ENCODE measurements at places on chromosomes 11 and 22.

- DNase-seq, result no peak
Measured at GRCh38 chr11:74957937-74958629, 9.0 kb downstream of the SPCS2 start.

GRCh38 chr11:21460082-21460481, 732.8 kb upstream of the ANO5 start:
- DNase-seq, result no peak

DNA sequence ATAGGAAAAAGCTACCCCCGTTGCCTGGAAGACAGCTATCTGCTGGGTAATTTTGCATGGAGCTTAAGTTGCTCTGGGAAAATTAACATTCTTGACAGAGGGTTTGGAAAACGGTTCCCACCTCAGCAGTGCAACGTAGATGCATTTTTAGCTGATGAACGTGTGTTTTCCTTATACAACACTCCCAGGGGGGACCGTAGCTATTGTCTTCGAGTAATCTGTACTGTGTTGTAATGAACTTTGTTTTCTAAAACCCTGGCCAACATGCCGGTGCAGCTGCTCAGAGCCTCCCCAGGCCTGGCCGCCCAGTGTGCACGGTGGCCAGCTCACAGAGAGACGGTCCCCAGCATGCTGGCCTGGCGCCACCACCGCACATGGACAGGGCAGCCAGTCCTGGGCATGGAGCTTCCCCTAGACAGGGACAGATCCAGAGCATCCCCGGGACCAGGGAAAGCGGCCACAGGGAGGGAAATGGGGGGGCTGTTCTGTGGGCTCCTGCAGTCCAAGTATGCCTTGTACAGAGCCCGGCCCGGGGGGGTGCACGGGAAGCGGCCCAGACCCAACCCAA, 2.2 kb downstream of the TNNT3 start:
- DNase-seq, result peak; percentile 78

- peak; percentile 33 for DNase-seq
Measured at GRCh38 chr11:76329084-76329648, 51.8 kb downstream of the THAP12 start.

GRCh38 chr11:66204412-66204811, 64.0 kb upstream of the RAB1B start:
- no peak for DNase-seq

GRCh38 chr11:76096552-76096951, 109.8 kb downstream of the WNT11 start:
- DNase-seq, result no peak

GRCh38 chr11:112718483-112718882, 242.7 kb upstream of the NCAM1 start:
- no peak for DNase-seq

DNA sequence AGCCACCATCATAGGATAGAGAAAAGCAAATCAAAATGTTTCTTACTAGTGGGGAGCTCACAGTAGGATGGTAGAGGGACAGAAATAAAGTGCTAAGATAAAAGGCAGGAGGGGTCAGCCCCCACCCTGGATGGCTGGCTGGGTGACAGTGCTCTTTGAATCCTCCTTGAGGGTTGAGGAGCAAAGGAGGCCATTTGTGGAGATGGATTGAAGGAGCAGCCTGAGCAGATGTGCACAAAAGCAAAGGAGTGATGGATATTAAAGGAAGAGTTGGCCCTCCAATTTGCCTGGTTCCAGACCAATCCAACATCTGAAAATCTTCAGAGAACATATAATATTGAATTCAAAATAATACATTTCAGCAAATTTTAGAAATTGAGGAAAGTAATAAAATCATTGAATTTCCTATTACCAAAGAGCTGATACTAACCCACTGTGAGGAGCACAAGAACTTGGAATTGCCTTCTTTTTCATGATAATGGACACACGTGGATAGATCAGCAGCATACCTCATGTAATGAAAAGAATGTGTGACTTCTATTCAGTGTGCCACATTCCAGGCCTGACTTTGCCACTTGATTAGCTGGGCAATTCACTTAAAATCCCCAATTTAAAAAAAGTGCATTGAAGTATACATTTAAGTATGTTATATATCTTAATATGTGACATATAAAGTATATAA, 287.0 kb downstream of the FAT3 start:
- no peak for DNase-seq

GRCh38 chr11:69821511-69822040, 2.4 kb upstream of the FGF3 start:
- DNase-seq, result no peak

DNA sequence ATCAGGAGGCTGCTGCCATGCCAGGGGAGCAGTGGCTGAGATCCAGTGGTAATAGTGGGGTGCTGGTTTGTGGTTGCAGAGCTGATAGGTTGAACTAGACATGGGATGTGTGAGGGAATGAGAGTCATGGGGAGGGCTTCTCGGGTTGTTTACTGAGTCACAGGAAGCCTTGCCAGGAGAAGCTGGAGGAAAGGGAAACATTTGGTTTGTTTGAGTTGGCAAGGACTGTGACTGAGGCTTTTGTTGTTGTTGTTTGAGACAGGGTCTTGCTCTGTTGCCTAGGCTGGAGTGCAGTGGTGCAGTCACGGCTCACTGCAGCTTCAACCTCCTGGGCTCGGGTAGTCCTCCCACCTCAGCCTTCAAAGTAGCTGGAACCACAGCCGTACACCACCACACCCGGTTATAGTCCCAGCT, 49.3 kb downstream of the CABIN1 start:
- peak; percentile 98 for DNase-seq

- DNase-seq, result peak; percentile 49
Measured at GRCh38 chr11:34416766-34417165, 22.0 kb upstream of the CAT start.

DNA sequence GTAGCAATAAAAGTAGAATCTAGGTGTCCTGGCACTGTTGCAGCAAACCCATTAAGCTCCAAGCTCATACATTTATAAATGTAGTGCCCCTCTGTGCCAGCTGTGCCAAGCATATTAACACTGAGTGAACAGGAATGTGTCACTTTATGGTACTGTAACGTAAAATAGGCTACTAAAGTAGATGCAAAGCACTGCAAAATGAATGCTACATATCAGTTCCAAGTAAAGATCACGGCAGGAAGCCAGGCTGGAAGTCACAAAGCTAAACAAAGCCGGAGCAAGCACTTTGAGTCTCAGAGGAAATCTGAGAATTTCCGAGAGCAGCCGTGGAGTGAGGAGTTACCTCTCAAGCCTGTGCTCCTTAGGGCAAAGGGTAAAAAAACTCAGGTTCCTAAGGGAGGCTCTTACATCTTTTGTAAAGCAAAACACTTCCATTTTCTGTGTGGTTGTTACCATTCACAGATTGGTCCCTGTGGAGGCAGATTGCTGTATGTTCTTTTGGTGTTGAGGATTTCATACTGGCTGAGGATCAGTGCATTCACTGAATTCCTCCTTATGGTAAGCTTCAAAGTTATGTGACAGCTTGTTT, 85.7 kb downstream of the WNT11 start:
- no peak for DNase-seq

GRCh38 chr11:96194581-96195374, 148.2 kb downstream of the MAML2 start:
- DNase-seq, result no peak

DNA sequence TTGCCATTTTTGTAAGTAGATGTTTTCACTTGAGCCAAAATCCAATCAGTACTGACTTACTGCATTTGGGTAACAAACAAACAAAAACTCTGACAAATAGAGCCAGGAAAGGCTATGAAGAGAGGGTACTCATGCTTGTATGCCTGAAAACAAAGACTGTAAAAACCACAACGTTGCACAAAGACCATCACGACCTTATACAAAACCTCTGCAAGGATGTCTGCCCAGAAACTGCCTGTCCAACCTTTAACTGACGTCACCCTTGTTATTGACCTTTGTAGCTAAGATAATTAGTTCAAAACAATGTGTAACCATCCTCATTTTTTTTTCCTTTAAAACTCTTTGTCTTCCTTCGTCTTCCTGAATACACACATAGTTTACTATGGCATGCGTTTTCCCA, 804 bp upstream of the CREBZF start:
- DNase-seq, result peak; percentile 44

- DNase-seq, result no peak
Measured at GRCh38 chr11:2798951-2799761, 86.4 kb downstream of the CDKN1C start.

DNA sequence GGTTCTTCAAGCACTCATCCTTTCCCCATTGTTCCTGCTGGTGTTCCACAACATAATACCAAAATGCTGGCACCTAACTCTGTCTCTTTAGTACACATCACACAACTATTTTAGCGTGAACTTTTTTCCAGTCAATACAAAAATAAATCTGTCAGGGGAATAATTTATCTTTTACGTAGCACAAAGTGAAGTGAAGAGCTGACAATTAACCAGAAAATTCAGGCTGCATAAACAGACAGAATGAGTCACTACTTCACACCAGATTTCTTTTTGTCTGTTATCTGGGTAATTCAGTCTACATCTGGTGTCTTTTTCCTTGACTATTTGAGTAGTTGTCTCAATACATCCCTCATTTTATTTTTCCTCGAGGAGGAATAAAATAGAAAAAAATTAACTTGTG, 7.9 kb upstream of the ETS1 start:
- peak; percentile 30 for DNase-seq

GRCh38 chr22:32475468-32476010, 928 bp downstream of the FBXO7 start:
- no peak for DNase-seq

DNA sequence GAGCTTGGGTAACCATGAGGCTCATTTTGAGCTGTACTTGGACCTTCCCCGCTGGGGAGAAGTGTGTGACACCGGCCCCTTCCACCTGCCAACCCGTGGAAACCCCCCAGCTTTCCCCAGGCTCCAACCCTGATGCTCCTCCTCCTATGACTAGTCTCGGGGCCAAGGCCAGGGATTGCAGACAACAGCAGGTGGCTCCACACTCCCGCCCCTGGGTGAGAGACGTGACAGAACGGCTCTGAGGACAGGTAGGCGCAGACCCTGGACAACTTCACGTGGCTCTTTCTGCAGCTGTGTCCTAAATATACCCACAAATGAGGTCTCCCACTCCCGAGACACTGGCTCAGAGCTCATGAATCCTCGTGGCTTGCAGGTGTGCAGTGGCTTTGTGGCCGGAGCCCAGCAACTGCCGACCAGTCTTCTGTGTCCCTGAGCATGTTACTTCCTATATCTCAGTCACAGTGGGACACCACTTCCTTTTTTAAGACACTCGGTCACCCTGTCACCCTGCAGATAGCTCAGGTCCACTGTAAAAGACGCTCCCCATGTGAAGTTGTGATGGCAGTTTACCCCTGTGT, 55.2 kb downstream of the NECTIN1 start:
- no peak for DNase-seq
